ENCODE measurements at places on chromosomes 16 and 17. TPM values are rescaled to one million over a fixed set of nuclear protein-coding genes. Genes with fewer than 3 reads are reported as not detected.

Gene CDK3
- 14.1 TPM for total RNA-seq

Gene SPATA32
- total RNA-seq, result 0.39 TPM

Gene XAF1
- total RNA-seq, result 62.5 TPM

Gene CPHXL2
- not detected for total RNA-seq

Gene PIK3R5
- 34.2 TPM for total RNA-seq

Gene KCTD5
- total RNA-seq, result 31.4 TPM

DNA sequence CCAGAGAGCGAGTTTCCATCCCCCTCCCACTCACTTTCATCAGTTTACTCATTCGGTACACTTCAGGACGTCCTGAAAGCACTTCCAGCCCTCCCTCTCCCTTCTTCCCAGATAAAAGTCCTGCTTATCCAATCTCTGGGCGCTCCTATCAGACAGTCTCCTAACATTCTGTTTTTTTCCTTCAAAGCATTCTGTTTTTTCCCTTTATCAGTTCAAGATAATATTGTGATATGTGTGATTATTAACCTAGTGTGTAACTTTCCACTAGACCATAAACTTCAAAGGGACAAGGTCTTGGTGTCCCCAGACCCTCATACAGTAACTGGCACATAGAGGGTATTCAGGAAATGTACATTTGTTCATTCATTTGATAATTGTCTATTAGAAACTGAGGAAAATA is 24.4 kb upstream of the C16orf87 start:
- no peaks in the 10 kb centered on the region for H3K36me3 ChIP-seq
- H3K27ac ChIP-seq, result no peak overlapping the region
- H3K4me3 ChIP-seq, result no peak overlapping the region
- H3K27me3 ChIP-seq, result no peaks in the 10 kb centered on the region
- DNase-seq, result no peak

- H3K36me3 ChIP-seq, result no peaks in the 10 kb centered on the region
- peak overlapping the region; percentile 62 for H3K4me3 ChIP-seq
- peaks cover 1% of the 10 kb centered on the region for H3K27me3 ChIP-seq
- no peak for DNase-seq
Observed at GRCh38 chr17:31560616-31561235, 169.3 kb downstream of the RAB11FIP4 start.

DNA sequence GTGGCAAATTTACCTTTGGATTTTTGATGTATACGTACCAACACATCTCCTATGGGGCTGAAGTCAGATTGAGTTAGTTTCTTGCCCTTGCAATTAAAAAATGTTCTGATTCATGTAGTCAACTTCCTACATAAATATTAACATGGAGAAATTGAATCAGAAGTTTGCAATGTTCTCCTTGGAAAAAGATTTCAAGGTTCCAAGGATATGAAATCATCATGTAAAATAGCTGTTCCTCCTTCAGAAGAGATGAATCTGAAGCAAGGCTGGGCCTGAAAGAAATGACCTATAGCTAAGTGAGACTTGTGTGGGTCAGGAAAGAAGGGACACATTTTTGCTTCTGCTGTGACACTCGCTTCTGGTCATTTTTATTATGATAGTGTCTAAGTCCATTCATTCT is 131.7 kb downstream of the RGS9 start:
- DNase-seq, result no peak
- H3K27ac ChIP-seq, result no peak overlapping the region
- H3K27me3 ChIP-seq, result peaks cover 38% of the 10 kb centered on the region

DNA sequence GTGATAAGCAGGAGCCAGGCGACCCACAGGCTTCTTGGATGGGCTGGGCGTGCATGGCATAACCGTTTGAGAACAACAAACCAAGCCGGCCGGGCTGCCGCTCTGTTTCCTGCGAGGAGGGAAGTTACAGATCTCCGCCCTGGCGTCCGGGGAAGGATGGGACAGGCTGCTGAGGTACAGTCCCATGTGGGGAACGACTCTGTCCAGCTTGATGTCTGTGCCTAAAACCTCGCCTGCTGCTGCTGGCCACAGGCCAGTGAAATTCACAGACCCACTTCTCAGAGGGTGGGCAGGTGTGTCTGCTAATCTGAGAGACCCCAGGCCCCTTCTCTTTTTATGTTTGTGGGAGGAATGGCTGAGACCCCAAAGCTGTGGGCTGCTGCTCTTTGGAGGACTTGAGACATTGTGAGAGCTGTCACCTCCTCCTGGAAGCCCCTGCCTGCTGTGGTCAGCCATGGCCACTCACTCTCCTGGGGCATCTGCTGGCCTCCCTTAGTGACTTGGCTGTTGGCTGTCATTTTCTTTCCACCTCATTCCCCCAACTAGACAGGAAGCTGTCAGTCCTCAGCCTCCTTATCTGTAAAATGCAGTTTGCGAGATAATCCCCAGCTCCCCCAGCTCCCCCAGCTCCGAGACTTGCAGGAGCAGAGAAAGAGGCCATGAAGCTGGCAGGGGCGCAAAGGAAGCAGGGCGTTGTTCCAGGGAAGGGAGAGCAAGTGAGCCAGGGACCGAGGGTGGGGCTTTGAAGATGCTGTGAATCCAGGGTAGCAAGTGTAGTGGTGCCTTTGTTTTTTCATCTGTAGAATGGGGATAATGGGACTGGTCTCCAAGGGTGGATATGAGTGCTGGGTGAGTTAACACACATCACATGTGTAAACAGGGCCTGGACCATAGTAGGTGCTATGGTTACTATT is 51.0 kb downstream of the CMIP start:
- H3K4me3 ChIP-seq, result no peak overlapping the region
- no peak for DNase-seq
- no peak overlapping the region for H3K27ac ChIP-seq
- H3K27me3 ChIP-seq, result no peaks in the 10 kb centered on the region
- peaks cover 79% of the 10 kb centered on the region for H3K4me1 ChIP-seq
- H3K36me3 ChIP-seq, result peaks cover 13% of the 10 kb centered on the region
